ENCODE measurements at places on chromosomes 2 and 18.

DNA sequence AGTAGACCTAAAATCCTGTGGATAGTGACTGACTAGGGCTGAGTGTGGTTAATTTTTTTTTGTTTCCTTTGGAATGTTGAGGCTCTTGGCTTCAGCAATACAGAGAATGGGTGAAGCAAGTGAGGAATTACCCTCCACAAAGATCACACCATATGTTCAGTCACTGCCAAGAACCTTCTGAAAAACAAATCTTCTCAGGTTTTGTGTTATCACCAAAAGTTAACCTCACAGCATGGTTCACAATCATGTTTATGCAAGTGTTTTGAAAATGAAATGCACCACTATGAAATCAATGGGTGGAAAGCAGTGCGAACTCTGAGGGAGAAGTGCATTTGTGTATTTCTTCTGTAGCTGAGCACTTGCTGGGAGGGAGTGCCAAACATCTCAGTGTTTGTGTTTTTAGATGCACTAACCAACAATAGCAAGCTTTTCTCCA lies 44.4 kb downstream of the SPATS2L start:
- DNase-seq = no peak

DNA sequence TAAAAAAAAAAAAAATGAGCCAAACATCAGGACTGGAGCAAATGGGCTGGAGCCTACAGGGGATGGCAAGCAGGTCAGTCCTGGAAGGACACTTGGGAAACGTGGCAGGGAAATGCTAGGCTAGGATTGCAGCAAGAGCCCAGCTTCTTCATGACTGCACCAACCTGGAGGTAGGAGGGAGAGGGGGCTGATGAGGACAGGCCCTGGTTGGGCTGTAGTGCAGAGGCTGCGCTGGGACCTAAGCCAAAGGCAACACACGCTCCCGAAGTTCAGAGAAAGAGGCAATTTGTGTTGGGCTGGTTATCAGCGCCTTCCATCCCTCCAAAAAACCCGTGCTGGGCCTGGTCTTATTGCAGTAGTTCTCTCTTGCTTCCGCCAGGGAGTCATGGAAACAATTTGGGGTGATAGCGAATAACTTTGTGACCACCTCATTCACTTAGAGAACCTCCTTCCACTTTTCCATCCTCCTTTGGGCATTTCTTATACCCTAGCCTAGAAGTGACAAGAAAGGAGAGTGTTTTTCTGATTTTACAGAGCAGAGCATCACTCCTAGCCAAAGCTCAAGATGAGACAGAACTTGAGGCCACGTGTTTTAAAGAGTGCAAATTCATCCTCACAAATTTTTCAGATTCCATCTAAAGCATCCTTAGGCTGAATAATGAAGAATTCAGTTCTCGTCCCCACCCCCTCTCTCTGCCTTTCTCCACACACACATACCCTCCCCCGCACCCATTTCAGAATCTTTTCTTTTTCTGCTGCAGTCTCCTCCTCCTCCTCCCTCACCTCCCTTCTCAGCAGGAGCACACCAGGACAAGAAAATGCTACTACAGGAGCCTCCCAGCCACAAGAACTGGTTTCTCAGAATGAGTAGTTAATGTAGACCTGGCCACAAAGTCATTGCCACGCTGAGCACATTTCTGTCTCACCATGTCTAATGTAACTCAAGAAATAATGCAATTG lies 82.5 kb upstream of the STPG4 start:
- DNase-seq = no peak

GRCh38 chr2:96890726-96891385 lies 21.0 kb upstream of the SEMA4C start:
- DNase-seq = no peak

- DNase-seq = no peak
Observed at GRCh38 chr2:45009303-45009927, at the start of gene SIX2. SIX2 (minus strand) TSS chr2:45009452; CDS start chr2:45009110, 342 bp downstream.

DNA sequence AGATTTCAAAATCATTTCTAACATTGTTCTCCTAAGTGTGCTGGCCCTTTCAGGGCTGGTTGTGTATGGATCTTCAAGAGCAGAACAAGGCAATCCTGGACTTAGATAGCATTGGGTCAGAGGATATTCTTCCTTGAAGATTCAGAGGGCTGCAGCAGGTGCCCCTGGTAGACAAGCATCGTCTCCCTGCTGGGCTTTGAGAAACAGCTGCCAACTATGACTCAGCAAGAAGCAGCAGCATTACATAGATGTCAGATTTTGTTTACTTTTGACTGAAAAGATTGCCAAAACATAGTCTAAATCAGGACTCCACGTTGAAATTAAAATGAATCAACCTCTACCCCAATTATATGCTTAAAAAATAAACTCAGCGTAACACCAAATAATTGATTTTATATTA lies 618.8 kb downstream of the SOCS6 start:
- no peak for DNase-seq

DNA sequence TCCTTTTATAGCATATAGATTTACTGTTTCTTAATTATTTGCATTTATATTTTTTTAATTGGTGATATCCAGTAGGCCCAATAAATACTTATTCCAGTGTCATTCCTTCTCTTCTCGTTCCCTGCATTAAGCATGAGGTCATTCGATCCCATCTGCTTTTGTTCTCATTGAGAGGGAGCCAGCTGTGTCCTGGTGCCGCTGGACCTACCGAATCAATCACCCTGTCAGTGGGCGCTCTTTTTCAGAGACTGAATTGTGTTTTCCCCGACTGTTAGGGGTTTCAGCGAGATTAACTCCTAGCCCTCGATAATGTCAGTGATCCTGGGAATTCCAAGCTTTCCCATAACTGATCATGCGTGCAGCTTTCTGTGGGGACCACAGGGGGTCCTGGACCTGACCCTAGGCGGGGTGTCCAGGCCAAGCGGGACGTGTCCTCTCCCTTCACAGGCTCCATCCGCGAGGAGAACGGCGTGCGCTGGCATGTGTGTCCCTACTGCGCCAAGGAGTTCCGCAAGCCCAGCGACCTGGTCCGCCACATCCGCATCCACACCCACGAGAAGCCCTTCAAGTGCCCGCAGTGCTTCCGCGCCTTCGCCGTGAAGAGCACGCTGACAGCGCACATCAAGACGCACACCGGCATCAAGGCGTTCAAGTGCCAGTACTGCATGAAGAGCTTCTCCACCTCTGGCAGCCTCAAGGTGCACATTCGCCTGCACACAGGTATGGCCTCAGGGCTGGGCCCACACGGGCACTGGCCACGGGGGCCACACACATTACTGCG lies 72.4 kb downstream of the ZNF236 start:
- no peak for DNase-seq

- no peak for DNase-seq
Observed at GRCh38 chr2:16137080-16137755, 196.9 kb downstream of the MYCN start.

DNA sequence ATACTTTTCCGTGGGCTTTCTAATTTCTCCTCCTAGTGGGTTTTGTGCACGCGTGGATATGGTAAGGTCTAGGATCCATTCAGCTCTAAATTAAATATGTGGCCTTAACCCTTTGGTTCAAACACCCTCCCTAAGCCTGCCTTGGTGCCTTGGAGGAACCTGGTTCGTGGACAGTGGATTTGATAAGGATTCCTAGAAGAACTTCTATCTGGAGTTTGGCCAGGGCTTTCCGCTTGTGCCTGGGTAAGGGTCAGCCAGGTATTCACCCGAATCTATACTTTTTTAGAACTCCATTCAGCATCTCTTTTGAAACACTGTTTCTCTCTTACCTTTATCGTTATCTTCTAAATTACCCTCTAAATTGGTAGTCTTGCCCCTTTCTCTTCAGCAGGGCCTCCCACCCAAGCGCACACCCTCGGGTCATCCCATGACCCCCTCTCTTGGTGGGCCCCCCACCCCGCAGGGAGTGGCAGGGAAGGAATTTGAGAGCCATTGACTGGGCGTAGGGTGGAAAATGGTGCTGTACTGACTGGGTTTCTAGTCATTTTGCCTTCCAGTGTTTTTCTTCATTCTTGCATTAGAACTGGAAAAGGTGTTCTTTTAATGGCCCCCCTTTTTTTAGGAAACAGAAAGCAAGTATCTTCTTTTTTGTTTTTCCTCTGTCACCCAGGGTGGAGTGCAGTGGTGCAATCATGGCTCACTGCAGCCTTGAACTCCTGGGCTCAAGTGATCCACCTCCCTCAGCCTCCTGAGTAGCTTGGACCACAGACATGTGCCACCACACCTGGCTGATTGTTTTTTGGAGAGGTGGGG lies 1.8 kb downstream of the SOCS6 start:
- DNase-seq = no peak

DNA sequence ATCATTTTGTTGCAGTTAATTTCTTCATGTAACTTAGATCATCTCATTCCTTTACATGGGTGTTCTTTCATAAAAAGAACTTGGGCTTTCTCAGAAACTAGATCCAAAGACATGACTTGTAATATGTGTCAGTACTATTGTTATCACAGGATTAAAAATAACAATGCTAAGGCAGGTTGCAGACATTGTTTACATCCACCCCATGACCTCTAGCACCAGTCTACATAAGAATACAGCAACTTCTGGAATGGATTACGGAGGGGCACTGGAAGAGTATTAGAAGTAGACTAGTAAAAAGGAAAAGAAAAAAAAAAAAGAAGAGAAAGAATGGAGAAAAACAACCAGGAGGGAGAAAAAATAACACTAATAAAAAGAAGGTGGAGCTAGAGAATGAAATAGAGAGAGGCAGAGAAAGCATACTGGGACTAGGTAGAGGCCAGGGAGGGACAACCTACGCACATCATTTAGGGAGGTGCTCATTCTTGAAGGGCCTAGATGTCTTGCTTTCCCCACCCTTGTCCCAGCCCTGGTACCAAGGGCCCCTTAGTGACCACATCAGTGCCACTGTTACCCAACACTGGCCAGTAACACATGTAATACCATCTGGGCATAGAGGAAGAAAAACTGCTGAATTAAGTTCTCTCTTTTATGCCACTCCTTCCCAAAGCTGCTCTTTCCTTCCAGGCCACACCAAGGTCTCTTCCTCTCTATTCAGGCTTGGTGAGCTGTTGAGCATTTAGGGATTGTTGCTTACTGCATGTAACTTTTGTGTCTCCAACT lies 70.6 kb upstream of the KLF7 start:
- DNase-seq = no peak

DNA sequence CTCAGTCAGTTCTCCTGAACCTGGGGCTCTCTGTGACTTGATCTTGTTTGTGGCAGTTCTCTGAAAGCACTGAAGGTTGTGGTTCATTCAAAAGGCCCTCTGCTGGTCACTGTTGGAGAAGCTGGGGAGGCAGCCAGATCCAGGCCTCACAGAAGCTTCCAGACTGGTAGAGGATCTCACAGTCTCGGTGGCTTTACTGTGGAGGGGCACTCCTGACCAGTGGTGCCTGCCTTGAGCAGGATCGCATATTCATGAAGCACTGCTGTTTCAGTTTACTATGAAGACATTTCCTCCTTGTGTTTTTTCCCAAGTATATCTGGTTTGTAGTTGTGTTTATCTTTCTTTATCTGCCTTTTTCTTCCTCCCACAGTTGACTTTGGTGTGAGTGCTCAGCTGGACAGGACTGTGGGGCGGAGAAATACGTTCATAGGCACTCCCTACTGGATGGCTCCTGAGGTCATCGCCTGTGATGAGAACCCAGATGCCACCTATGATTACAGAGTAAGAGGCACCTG lies 133.9 kb downstream of the MAP4K4 start:
- peak; percentile 78 for DNase-seq

DNA sequence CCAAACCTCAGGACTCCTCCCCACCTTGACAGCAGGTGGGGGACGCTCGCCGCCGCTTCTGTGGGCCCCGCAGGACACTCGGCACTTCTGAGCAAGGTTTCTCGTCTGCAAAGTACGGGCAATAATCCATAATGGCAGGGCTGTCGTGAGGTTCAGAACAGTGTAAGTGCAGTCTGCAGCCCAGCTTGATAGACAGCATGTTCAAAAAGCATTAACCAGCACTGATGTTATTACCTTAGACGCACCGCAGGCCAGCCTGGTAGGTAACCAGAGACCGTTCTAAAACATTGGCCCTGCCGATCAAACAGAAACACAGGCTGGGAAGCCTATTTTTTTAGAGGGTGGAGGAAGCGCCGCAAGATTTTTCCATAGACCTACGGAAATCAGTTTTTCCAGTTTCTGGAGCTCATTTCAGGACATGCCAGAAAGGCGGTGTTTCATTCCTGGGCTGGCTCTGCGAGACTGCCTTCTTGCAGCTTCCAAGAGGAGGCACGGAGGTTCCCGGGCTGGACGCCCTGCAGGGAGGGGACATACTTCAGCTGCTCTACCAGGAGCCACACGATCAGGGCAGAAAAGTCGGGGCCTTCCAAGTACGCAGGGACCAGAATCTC lies 148.7 kb downstream of the TPO start:
- no peak for DNase-seq

DNA sequence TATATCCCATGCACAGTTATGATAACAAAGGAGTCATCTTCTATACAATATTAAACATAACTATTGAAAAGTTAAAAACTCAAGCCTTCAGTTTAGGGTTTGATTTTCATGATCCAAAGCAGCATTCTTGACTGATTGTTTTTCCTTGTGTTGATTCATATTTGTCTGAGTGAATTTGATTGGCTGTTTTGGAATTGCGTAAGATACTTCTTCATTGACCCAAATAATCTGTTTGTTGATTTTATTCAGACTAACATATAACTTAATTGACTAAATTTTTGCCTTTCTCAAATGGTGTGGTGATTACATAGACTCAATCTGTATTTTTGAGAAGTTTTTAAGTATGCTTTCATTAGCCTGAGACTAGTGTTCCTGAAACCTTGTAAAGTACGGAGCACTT lies 305.7 kb upstream of the TNP1 start:
- no peak for DNase-seq

DNA sequence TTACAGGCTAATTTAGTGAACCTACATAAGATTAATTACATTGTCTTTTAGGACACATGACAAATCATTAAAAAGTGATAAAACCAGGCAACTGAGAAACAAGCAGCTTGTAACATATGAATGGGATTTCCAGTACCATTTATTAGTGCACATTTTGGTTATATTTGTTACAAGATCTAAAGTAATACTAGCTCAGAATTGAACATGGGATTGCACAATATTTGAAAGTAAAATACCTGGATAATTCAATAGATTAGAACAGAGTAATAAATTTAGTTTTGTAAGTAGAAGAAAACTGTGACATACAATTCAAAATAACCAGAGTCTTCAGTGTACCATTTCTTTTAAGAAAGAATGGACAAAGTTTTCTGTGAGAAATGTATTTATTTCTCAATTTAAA lies 1400.7 kb upstream of the ACVR2A start:
- no peak for DNase-seq

GRCh38 chr2:64065516-64065915 lies 46.3 kb upstream of the VPS54 start:
- DNase-seq = no peak

DNA sequence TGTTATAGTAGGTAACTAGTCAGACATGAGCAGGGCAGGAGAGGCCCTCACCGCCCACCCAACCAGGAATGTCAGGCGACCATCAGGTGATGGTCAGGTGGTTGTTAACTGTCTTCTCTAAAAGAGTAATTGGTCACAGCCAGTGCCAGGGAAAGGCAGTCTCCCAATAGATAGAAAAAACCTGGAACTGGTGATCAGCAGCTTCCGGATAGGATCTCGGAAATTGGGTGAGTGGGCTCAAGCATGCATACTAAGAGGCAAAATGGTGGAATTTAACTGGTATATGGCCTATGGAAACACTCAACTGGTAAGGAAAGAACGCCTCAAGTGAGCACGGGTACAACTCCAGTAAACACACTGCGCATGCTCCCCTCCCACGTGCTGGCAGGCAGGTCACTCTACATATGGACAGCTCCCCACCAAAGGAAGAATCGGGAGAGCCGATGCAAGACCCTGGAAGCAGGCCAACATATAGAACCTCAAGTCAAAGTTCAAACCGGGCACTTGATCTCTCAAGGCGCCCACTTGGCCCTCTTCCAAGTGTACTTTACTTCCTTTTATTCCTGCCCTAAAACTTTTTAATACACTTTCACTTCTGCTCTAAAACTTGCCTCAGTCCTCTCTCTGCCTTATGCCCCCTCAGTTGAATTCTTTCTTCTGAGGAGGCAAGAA lies 43.5 kb upstream of the TMEM131 start:
- peak; percentile 74 for DNase-seq
